NCI-H2171 (cell line): ENCODE measurements at places on chromosomes 16 and 17.

DNA sequence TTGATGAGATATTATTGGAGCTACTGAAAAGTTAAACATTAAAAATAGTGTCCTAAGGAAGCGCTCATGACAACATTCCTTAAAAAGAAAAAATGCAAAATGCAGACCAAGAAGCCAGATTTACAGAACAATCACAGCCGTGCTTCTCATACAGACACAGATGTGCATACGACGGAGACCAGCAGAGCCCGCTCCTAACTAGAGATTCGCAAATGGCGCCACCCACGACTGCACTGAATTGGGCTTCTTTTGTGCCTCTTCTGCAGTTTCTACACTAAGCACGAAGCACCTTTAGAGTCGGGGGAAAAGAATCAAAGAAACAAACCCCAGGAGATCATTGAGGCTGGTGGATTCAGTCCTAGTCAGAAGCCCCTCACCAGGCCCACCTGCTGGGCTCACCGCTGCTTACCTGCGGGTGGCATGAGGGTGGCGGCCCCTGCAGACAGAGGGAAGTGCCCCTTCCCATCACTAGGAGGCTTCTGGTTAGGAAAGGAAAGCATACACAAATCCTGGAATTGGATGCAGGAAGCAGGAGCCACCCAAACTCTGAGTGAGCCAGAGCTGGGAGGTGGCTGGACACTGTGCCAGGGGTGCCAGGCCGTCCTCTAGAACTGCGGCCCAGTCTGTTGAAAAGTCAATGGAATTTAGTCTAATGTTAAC is 64.9 kb upstream of the CHMP6 start:
- DNase-seq, result no peak

DNA sequence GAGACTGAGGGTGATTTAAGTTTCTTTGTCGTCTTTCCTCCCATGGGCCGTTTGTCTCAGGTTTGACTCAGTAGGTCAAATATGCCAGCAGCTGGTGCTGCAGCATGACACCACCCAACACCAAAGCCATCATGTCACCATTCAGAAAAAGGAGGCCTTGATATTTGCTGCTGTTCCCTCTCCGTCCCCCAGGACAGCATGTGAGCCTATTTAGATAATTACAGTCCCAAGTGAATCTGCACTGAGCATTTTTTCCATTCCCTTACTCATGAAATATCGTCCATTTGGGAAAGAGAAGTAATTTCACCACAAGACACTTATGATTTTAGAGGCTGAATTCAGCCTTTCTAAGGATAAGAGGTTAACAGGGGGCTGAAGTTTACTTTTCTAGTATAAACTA is 62.2 kb upstream of the ADORA2B start:
- no peak for DNase-seq

DNA sequence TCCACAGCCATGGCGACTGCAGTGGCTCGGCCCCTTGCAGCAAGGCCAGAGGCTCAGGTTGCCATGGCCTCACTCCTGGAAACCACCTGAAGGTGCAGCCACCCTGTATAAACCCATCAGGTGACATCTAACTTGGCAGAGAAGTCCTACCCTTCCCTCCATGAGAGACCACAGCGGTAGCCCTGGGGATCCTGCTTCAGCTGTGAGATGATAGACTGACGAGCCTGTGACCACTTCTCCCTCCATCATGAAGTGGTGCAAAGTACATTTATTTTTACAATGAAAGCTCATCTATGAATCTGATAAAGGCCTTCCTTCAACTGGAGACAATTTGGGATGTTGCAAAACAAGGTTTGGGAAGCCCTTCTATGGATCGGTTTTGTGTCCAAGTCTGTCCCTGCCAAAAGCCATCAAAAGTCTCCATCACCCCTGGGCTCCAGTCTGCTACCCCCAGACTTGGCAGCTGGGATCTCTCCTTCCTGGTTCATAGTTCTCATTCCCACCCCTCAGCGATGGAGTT is 1.8 kb downstream of the ZACN start:
- DNase-seq, result no peak

DNA sequence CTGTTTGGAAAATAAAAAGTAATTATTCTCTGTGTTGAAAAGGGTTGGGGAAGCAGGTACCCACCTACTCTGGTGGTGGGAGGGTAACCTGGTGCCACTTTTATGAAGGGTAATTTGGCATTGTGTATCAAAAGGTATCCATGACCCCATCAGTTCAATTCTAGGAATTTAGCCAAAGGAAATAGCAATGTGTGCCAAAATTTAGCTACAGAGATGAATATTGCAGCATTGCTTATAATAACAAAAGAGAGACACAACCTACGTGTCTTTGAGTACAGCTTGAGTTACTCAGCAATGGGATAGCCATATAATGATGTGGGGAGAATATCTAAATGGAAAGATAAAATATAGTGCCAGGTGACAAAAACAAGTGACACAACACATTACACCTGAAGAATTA is 170.7 kb downstream of the NTN1 start:
- DNase-seq, result no peak

GRCh38 chr17:61815863-61816503 is 47.3 kb downstream of the BRIP1 start:
- DNase-seq, result no peak

DNA sequence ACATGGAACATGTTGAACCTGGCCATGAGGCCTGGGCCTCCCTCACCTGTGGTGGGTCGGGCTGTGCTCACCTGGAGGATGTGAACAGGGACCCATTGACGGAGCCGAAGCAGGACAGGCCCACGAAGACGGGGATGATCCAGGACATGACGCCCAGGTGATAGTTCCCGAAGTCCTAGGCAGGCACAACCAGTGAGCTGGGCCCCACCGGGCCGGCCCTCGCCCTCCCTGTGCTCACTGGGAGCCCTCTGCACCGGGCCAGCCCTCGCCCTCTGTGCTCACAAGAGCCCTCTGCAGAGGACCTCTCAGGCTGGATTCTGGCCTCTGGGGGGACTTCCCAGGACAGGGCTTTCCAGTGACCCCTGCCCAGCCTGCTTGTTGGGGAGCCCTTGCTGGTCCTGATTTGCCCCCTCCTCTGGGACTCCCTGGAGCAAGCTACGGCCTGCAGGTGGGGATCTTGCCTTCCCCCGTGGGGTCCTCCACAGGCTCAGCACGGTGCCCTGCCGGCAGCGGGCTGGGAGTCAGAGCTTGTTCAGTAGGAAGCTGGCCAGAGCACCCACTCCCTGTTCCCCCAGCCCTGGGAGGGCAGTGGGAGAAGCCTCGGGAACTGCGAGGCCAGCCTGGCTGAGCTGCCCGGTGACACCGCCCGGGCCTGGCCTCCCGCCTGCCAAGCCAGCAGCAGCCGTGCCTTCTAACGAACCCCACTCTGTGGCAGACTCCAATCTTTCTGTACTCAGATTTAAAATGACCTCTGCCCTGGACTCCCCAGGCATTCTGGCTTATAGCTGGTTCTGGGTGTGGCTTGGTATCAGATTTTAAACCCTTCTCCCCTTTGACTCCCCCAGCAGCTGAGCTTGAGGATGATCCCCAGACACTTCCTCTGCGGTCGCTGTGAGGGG is 30.4 kb downstream of the SLC7A5 start:
- DNase-seq, result no peak

- DNase-seq, result no peak
These were observed 9.6 kb upstream of the UBE2I start for GRCh38 chr16:1299868-1300203.

GRCh38 chr16:67549240-67549639 is 13.1 kb upstream of the CTCF start:
- DNase-seq, result no peak

- DNase-seq, result no peak
These were observed 10.8 kb downstream of the ZNF750 start for GRCh38 chr17:82828875-82829487.

DNA sequence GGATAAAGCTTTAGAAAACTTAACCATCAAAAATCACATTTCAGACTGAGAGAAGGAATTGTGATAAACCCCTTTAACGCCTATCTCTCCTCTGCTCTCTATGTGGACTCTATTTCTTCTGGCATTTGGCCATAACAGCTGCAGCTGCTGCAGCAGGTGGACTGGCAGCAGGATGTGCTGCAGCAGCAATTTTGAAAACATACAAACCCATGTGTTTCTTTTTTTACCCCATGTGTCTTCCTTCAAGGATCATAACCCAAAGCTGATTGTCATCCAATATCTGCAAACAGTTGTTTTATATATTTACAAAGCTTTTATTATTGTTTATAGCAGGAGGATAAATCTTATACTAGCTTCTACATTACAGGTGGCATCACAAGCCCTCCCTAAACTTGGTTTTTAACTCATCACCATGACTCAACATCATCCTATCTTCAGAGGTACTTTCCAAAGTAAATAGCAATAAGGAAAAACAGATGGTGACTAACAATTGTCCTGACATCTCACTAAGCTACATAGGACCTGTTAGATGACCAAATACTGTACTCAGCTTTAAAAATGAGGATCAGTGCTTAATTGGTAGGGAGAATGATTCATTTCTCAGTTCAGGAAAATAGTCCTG is 14.5 kb upstream of the KRTAP9-2 start:
- DNase-seq, result no peak

GRCh38 chr16:2912330-2913199 is 834 bp downstream of the FLYWCH1 start:
- DNase-seq, result no peak

- no peak for DNase-seq
These were observed 126.0 kb upstream of the CDC42EP4 start for GRCh38 chr17:73437826-73438225.

- no peak for DNase-seq
These were observed 35.6 kb downstream of the ELAC2 start for GRCh38 chr17:12982224-12982623.

DNA sequence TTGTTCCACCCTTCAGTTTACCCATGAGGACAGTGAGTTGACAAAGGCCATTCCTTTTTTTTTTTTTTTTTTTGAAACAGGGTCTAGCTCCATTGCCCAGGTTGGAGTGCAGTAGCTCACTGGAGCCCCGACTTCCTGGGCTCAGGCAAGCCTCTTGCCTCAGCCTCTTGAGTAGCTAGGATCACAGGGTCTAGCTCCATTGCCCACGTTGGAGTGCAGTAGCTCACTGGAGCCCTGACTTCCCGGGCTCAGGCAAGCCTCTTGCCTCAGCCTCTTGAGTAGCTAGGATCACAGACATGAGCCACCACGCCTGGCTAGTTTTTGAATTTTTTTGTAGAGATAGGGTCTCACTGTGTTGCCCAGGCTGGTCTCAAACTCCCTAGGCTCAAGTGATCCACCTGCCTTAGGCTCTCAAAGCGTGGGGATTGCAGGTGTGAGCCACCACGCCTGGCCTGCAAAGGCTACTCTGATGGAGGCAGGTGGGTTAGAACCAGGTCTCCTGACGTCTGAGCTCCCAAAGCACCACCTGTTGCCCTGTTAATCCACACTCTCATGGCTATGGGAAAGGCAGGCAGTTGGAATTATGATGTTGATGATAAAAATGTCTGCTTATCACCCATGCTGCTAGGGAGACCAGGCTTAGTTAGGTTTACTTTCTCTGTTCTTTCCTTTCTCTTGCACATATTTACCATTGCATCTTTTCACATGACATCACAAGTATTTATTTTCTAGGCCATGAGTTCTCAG is 65.2 kb downstream of the KSR1 start:
- DNase-seq, result no peak
